ENCODE measurements at places on chromosomes 2 and 18.

GRCh38 chr2:101718479-101718878 lies 21.0 kb downstream of the MAP4K4 start:
- DNase-seq = no peak

- no peak for DNase-seq
Observed at GRCh38 chr2:31241625-31242270, 7.8 kb downstream of the EHD3 start.

DNA sequence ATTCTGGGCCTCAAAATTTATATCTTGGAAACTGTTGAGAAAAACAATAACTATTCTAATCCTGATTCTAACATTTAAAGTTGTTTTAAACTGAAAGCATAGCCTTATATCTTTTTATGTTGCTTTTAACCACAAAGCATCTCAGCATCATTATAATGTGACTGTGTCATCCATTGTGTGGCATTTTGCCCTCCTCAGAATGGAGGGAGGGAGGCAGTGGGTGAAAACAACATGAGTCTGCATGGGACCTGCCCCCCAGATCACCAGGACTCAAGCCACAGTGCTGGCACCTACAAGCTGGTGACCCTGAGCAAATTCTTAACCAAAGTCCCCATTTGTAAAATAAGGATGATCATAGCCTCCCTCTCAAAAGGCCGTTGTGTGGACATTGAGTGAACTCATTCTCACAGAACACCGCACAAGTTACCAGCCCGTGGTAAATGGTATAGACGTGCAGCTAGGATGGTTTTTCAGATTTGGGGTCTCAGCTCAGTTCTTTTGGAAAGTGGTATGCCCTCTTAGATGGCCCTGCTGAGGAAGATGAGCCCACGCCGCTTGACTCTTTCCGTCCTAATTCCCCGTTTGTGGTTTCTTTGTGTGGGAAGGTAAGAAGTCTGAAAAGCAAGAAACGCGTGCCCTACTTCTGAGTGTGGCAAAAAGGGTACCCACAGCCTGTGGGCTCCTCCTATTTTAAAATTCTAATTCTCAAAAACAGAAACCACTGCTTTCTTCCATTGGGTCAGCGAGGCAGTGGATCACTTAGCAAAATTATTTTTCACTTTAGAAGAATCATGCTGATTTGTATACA lies 305.0 kb upstream of the ID2 start:
- DNase-seq = no peak

- DNase-seq = no peak
Observed at GRCh38 chr2:36805635-36806224, 109.2 kb downstream of the VIT start.

DNA sequence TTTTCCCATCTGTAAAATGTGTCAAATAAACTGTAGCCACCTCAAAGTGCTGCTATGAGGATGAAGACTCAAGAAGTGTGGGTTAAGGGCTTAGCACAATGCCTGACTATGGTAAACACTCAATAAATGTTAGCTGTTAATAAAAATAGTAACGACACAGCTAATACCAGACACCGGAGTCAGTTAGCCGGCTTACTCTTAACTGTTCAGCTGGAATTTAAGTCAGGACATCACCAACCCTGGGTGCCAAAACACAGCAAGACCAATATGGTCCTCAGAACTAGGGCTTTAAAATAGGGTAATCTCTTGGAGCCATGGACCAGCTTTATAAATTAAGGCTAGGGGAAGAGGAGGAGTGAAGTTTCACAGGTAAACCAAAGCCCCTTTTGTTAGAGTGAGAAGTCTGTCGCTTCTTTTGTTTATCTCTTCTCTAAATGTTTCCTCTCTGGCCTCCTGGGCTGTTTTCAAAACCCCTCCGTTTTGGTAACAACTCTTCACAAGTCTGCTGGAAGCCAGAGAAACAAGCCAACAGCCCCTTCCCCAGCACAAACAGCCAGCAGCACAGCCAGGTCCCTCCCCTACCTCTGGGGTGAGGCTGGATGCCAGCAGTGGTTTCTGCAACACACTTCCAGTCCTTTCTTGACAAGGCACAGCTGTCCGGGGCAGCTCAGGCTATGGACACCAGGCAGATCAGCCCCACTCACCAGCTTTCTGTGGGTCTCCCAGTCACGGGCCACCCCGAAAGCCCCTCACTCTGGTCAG lies 13.8 kb upstream of the FZD7 start:
- no peak for DNase-seq

DNA sequence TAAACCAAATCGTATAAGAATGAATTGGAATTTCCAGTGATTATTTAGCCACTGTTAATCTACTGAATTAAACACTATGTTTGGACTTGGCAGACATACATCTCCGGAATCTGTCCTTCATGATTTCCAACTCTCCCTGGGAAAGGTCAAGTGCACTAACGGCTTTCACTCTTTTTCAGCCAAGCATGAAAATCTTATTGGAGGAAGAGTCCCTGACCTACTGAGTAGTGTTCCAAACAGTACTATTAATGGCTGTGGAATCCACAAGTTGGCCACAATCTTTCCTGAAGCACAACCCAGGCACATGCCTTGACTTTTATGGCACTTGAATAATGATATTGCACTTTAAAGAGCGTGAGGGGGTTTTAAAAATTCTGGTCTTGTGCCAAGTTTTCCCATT lies 318.9 kb upstream of the RND3 start:
- no peak for DNase-seq

GRCh38 chr2:121485039-121485438 lies 45.6 kb upstream of the RNU4ATAC start:
- DNase-seq = peak; percentile 94

DNA sequence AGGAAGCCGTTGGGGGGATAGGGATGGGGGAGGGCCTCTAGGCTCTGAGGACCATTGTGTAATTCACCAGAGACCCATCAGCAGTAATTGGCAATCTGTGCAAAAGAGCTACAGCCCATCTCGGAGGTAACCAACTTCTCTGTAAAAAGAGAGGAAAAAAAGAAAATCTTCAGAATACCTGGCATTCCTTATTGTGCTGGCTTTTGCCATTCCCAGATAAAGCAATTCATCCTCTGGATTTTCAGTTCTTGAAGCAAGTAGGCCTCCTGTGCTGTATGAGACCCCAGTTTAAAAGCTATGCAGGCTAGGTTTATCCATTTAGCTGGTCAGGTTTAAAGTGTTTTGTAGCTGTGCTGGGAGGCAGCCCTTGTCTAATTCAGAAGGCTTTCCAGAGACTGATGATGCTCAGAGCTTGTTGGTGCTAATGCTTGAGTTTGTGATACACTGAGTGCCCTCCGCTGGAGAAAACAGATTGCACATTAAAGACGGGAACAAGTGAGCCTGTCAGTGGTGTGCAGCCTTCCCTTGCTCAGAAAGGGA lies at the start of gene LRRTM4:
Gene LRRTM4, minus strand, starts transcription at position 446 of the 540 bp plus-strand sequence.
- no peak for DNase-seq

Data from epithelial cell of esophagus (primary cell).